ENCODE measurements at places on chromosomes 1 and 21.

DNA sequence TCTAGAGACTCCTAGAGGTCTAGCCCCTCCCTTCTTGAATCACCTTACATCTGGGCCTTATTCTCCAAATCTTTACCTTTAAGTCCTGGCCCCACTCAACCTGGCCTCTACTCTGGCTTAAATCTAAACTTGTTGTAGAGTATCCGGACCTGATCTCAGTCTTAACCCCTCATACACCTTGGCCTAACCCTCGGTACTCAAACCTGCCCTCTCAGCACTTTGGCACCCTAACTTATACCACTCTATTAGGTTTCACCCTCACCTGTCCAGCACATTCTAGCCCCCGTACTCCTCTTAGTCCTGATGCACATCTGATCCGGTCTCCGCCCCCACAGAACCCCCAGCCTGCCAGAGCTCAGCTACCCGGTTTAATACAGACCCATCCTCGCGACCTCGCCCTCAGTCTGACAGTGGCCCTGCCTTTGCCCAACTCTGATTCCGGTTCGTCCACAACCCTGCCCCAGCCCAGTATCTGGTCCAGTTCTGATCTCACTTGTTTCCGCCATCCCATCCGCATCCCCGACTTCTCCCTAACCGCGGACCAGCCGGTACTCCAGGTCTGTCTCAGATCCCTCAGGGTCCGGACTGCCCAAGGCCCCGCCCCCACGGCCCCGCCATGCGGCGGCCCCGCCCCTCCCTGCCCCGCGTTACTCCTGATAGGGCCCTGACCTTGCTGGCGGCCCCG, 1.5 kb downstream of the TRIM62 start:
- DNase-seq: peak; percentile 85

DNA sequence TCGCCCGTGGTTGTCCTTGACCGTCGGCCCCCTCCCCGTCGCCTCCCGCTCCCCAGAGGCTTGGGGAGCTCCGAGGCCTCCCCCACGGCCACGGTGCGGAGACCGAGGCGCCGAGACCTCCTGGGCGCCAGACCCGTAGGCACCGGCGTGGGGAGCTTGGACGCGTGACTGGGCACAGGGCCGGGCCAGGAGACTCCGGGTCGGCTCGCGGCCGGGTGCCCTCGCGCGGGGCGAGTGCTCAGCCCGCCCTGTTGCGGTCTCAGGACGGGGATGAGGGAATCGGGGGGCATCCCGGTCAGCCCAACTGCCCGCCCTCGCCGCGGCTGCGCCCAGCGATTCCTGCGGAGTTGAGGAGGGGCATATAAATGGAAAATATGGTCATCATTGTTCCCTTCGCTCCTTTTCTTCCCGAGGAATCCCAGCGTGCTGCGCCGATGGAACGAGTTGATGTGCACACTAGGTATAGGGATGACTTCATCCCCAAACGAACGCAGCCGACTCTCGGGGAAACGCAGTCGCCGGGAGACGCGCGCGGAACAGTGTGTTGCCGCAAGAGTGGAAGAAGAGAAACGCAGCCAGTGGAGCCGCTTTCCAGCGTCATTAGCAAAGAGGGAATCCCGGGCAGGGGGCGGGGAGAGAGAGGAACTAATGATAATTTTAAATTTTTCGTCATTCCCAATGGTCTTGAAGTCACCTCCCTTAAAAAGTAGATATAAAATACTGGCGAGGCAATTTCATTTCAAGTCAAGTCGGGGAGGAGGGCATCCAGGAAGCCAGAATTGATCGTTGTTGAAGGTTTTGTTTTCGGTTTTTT, 747 bp upstream of the ENAH start:
- peak; percentile 82 for DNase-seq

GRCh38 chr1:245888809-245889208, 618.3 kb downstream of the SMYD3 start:
- peak; percentile 63 for DNase-seq

GRCh38 chr1:60069691-60070090, 3.9 kb downstream of the C1orf87 start:
- DNase-seq: no peak

- DNase-seq: no peak
Measured at GRCh38 chr1:169132512-169133227, 26.2 kb downstream of the ATP1B1 start.

- DNase-seq: peak; percentile 81
Measured at GRCh38 chr21:15809818-15810217, 80.0 kb downstream of the USP25 start.

- DNase-seq: no peak
Measured at GRCh38 chr1:78645723-78646122, 3.9 kb upstream of the IFI44 start.
